Occipital lobe (tissue), 3 donors: ENCODE measurements at places on chromosomes 13 and 19.

DNA sequence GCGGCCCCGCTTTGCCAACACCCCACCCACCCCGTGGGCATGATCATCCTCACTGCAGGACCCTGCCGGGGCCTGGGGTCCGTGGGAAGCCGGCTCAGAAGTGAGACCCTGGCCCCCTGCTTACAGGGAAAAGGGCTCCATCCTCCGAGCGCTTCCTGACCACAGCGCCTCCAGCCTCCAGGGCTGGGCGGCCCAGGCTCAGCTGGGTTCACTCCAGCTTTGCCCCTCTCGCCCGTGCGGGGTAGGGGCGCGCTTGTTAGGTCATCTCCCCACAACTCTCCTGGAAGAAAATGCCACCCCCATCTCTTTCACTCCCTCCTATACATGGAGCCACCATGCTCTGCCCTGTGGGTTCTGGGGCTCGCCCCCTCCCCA lies 6.6 kb upstream of the C1QTNF9B start:
- DNase-seq, result no peak

DNA sequence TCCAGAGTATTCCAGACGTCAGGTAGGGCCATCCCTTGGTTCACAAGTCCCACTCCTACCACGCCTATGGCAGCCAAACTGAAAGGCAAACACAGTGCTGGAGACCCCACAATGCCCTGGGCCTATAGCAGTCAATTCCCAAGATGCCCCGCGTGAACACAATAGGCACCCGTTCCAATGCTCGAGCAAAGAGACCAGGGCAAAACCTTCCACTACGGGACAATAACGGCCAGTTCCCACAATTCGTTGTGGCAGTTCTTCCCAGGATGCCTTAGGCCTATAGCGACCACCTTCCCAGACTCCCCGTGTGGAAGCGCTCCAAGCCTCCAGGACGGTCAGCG lies 538 bp downstream of the ZNF428 start:
- DNase-seq, result no peak

- peak; percentile 24 for DNase-seq
These were observed 1395.8 kb downstream of the EFNB2 start for GRCh38 chr13:105139380-105140285.

- no peak for DNase-seq
These were observed 43.7 kb downstream of the RFXAP start for GRCh38 chr13:36862722-36863121.

DNA sequence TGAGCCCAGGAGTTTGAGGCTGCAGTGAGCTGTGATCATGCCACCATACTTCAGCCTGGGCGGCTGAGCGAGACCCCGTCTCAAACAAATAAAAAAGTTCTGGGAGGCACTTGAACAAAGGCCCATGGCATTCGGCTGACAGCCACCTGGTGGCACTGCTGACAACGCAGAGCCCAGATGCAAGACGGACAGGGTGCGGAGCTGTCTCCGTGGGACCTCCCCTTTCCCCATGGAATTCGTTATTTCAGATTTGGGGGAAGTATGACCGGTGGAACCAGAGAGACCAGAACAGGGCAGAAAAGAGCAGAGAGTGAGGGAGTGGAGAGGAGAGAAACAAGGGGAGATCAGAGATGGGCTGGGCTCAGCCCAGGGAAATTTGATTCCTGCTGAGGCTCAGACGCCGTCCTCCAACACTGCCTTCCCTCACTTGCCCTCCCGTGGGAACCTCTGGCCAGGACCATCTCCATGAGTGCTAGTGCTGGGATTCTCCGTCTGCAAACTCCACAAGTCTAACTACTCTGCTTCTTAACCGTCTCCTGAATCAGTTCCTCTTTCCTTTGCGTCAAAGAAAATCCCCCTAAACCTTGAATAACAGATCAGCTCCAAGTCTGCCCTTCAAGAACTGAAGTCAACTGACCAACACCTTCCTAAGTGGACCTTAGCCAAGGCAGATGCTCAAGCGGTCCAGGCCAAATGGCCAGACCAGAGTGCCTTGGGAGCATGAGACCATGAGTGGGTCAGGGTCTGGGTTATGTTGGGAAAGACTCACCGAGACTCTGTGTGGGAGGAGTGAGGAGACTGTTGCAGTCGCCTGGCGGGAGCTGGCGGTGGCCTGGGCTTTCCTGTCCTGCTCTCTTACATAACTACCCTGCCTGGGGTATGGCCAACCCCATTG lies 11.9 kb upstream of the ATF5 start:
- no peak for DNase-seq

DNA sequence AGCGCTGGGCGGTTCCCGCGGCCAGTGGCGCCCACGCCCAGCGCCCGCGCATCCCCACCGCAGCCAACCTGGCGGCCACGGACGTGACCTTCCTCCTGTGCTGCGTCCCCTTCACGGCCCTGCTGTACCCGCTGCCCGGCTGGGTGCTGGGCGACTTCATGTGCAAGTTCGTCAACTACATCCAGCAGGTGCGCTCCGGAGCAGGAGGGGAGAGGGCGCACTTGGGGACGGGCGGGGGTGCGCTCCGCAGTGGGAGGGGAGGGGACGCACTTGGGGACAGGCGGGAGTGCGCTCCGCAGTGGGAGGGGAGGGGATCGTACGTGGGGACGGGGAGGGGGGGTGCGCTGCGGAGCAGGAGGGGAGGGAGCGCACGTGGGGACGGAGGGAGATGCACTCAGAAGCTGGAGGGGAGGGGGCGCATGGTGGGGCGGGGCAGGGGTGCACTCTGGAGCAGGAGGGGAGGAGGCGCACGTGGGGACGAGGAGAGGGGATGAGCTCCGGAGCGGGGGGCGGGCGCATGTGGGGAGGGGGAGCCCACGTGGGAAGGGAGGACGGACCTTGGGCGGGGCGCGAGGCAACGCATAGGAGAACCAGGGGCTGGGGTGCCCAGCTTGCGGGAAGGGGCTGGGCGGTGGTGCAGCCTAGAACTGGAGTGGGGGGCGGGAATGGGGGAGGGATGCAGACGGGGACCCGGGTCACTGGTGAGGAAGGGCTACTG lies 1.5 kb downstream of the KISS1R start:
- no peak for DNase-seq

DNA sequence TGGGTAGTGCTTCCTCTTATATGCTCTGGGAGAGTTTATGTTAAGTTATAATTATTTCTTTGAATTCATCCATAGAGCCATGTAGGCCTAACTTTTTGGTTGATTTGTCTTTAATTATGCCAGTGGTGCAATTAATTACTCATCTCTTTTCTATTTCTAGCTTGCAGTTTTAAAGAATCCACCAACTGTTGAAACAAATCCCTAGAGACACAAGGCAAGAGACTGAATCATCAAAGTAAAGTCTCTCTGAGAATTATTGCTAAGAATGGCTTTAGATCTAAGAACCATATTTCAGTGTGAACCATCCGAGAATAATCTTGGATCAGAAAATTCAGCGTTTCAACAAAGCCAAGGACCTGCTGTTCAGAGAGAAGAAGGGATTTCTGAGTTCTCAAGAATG lies 5.9 kb upstream of the ZNF551 start:
- no peak for DNase-seq
